RWPE2 (cell line): ENCODE measurements at places on chromosomes 7 and 10.

GRCh38 chr10:95835149-95835860 lies 72.5 kb upstream of the CC2D2B start:
- DNase-seq, result no peak

- no peak for DNase-seq
Observed at GRCh38 chr7:77989981-77990566, 191.5 kb downstream of the PHTF2 start.

GRCh38 chr7:55144333-55145317 lies 125.8 kb downstream of the EGFR start:
- no peak for DNase-seq

GRCh38 chr10:7436490-7437100 lies 25.8 kb upstream of the SFMBT2 start:
- DNase-seq, result no peak

GRCh38 chr10:113600569-113600968 lies 47.7 kb downstream of the HABP2 start:
- DNase-seq, result no peak

- no peak for DNase-seq
Observed at GRCh38 chr10:34341473-34341872, 473.6 kb downstream of the PARD3 start.

GRCh38 chr7:22793593-22794462 lies 28.8 kb downstream of the TOMM7 start:
- DNase-seq, result no peak

DNA sequence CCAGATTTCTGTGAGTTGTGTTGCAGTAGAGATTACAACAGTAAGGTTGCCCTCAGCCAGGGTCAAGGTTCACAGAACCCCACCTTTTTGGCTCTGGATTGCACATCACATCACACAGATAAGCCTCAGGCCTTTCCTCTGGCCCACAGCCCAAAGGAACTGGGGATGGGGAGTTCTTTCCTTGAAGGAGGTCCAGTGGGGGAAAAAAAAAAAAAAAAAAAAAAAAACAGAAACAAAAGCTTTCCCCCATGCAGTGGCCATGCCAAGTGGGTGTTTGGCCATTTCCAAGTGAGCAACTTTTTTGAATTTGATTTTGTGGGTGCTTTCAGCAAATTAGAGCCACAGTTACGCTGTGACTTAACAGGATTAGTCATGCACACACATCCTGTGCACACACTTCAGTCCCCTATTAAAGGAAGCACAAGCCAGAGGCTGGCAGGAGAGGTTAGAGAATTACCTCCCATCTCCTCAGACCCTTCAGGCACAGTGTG lies 79.3 kb upstream of the NANOS1 start:
- DNase-seq, result no peak

DNA sequence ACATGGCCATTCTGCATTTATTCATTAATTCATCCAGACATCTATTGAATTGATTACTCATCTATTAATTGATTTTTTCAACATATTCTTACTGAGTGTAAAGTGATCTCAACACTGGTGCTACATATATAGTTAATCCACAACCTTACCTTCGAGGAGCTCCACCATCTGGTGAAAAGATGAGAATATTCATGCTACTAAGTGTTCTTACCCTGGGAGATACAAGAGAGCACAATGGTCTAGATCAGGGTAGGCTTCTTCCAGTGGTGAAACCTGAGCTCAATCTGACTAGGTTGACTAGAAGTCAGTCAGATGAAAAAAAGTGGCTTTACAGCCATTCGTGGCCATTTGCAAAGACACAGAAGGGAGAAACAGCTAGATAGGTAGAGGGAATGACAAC lies 507.4 kb downstream of the ANKRD7 start:
- DNase-seq, result no peak

- DNase-seq, result no peak
Observed at GRCh38 chr7:141495057-141495456, 56.2 kb upstream of the AGK start.

DNA sequence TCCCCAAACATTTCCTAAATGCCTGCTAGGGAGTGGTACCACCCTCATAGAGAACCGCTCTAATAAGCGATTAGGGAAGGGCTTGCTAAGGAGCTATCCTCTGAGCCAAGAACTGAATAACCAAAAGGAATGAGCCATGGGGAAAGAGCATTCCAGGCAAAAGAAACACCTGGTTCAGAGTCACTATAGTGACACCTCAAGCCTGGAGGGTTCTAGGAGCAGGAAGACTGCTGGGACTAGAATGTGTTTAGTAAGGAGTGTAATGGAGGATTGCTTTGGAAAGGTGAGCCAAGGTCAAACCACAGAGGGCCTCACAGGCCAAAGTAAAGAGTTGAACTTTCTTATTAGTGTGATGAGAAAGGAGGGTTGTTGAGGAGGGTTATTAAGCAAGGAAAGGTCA lies 38.7 kb upstream of the NRBF2 start:
- no peak for DNase-seq

GRCh38 chr7:113071465-113071864 lies 15.2 kb downstream of the GPR85 start:
- no peak for DNase-seq

DNA sequence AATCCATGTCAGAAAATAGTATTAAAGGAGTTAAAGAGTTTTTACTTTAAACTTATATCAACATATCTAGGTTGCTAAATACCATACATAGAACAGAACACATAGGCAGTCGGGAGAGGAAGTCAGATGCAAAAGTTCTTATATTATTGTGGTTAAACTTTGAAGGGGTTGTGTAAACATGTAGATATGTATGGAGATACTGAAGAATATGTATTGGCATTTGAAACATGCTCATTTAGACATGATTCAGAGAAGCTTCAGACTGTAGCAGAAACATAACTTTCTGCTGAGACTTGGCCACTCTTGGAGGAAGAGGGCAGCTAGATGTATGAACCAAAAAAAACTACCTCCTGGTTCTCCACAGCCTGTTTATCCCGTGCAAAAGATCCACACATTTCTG lies 103.5 kb upstream of the FERD3L start:
- DNase-seq, result no peak

GRCh38 chr10:107277591-107277990 lies 113.1 kb upstream of the SORCS1 start:
- no peak for DNase-seq
